ENCODE measurements at places on chromosomes 5 and 9.
A peak's percentile ranks its signal among the peaks of the same experiment; 100 is the strongest.

GRCh38 chr5:3511934-3512333 is 83.7 kb upstream of the IRX1 start:
- no peak for DNase-seq

DNA sequence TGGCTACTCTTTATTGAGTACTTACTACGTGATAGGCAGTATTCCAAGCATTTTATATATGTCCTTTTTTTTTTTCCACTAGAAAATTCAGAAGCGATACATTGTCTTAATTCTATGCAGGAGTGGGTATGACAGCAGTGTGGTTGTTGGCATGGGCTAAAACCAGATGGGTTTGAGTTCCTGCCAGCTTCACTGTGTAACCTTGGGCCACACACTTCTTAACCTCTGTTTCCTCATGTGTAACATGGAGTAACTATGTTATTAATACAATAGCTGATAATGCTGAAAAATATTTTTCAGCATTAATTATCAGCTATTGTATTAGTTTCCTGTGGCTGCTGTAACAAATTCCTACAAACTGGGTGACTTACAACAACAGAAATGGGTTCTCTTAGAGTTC is 12.0 kb downstream of the SNX18 start:
- no peak for DNase-seq

DNA sequence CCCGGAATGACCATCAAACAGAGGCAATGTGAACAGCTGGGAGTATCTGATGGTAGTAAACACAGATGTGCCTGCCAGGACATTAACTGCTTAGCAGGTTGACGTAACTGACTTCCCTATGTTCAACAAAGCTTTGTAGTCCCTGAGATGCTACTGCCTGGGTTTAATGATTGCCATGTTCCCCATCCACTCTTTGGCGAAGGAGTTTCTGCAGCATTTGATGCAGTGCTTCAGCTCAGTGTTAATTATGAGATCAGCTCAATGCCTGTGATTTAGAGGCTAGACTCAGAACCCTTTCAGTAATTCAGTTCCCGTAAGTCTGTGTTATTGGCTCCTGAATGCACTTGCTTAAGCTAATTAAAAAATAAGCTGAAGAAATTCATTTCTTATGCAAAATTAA is 547.3 kb upstream of the ZNF608 start:
- no peak for DNase-seq

DNA sequence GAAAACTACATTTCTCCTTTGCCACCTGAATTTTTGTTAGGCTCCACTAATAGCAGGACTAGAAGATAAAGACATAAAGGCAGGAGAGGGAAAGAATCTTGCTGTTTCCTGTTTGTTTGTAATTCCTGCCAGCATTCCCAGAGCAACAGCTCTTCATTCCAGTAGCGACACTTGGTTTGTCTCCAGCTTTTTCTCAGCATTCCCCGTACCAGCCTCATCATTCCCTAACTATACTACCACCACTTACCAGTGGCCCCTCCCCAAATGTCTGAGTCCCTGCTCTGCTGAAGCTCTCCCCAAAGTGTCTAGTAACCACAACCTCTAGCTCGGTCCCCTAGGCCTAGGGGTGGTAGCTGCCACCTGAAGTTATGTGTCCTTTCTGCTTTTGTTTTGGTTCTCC is 18.6 kb downstream of the CETN3 start:
- no peak for DNase-seq

- peak; percentile 62 for DNase-seq
These were observed 8.7 kb downstream of the NREP start for GRCh38 chr5:111748304-111748763.

- DNase-seq: no peak
These were observed 287.1 kb downstream of the IZUMO3 start for GRCh38 chr9:24258626-24259025.

GRCh38 chr5:54017580-54017979 is 292.8 kb downstream of the ARL15 start:
- no peak for DNase-seq

DNA sequence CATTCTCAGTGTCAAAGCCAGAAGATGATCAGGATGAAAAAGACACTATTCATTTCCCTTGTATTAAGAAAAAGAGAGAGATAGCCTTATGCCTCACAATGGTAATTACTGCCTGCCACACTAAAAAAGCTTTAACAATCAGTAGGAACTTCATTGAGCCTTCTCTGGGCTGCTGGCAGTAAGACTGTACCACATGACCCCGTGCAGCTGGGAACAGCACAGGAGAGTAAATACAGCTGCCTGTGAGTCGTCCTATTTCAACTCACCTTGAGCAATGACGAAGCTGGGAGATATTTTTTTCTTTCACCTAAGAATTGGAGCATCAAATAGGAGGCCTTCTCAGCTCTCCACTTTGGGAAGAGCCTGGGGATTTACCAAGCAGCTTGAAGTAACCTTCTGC is 316.3 kb downstream of the GABRB2 start:
- DNase-seq: no peak

DNA sequence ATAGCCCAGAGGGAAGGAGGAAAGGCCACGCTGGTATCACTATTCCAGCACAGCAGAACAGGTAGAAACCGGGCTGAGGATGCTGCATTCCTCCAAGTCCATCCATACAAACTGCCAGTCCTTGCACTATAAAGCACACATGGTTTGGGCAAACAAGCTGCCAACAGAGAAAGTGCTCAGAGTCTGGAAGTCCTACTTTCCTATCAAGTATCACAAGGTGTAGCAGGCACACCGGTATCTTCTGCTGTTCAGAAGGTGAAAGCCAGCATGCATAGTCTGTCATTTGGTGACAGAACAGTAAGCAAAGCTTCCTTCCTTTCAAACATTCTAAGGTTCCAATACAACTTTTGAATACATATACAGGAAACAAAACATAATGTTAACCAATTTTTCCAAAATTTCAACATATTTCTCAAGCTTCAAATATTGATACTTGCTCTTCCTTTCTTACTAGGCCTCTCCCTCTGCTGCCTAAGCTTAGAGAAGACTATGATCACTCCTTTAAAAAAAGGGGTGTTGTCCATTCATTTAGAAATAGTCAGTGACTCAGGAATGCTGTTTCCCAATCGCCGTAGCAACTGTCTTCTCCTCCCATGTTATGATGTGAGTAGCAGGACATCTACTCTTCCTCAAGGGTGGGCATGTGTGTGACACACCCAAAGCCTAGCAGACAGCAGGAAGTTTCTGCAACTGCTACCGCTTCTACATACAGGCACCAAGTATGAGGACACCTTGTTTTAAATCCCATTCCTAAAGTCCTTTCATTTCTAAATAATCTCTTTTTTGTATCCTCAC is 14.7 kb downstream of the DIAPH1 start:
- DNase-seq: peak; percentile 94

DNA sequence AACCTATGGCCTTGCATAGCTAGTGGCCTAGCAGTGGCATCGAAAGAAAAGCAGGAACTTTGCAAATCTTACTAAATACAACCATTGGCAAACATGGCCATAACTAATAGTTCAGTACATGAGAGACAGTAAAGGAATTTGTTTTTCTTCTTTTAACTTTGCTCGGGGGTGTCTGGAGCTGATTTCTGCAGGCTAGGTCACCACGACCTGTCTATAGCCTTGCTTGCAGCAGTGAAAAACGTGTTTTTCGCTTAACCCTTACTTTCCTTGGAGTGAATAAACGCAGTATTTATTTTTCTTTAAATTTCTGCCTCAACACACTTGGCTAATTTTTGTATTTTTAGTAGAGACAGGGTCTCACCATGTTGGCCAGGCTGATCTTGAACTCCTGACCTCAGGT is 19.9 kb downstream of the NAIF1 start:
- no peak for DNase-seq

GRCh38 chr5:67815455-67816391 is 399.8 kb upstream of the PIK3R1 start:
- DNase-seq: no peak

DNA sequence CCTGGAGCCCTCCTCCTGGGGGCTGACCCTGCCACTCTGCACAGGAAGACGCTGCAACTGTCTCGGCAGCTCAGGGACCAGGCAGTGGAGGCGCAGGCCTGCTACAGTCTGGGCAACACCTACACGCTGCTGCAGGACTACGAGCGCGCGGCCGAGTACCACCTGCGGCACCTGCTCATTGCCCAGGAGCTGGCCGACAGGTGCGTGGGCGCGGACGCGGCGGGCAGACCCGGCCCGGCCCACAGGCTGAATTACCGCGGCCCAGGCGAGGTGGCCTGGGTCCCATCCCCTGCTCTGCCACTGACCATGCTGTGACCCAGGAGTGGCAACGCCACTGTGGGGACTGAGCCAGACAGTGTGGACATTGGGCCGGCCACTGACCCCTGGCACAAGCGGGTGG is 11.2 kb downstream of the GPSM1 start:
- DNase-seq: no peak

GRCh38 chr5:144125163-144125726 is 45.2 kb downstream of the YIPF5 start:
- no peak for DNase-seq

DNA sequence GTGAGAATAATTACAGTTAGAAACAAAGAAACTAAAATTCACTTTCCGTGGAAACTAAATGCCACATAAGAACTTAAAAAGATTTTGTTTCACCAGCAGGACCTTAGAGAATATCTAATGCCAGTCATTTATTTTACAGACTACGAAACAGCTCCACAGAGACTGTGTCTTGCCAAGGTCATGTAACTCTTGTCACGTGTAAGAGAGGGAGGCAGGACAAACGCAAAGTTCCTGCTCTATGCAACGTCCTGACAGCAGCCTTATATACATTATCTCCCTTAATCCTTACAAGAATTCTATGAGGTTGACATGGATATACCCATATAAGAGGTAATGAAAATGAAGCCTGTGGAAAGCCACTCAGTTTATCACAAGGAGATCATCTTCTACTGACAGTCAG is 39.4 kb downstream of the CTNNAL1 start:
- no peak for DNase-seq

- DNase-seq: no peak
These were observed 193.3 kb downstream of the DIRAS2 start for GRCh38 chr9:90449213-90449925.

GRCh38 chr5:52814352-52815148 is 26.8 kb downstream of the ITGA1 start:
- DNase-seq: no peak

DNA sequence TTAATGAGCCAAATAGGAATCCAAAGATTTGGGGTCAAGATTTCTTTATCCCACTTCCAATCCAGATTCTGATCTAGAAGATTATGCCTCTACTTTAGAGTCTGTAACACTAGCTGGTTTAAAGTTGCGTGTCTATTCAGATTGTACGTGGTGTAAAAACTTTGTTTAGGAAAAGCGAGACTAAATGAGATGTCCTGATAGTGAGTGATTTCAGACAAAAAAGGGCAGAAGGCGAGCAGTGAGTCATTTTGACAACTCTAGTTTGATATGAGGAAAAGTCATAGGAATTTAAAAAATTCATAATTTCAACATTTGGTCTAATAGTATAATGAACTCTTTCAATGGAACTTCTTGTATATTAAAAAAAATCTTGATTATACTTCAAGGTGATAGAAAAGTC is 119.6 kb upstream of the KLF9 start:
- DNase-seq: no peak

- DNase-seq: peak; percentile 37
These were observed 563.2 kb downstream of the NR2F1-AS1 start for GRCh38 chr5:93017849-93018248.

GRCh38 chr5:14267166-14267838 is 124.2 kb downstream of the TRIO start:
- no peak for DNase-seq
